NCI-H524 treated with DMSO at 0.1 percent for 48 hours (cell line): ENCODE measurements at places on chromosomes 2 and 18.

DNA sequence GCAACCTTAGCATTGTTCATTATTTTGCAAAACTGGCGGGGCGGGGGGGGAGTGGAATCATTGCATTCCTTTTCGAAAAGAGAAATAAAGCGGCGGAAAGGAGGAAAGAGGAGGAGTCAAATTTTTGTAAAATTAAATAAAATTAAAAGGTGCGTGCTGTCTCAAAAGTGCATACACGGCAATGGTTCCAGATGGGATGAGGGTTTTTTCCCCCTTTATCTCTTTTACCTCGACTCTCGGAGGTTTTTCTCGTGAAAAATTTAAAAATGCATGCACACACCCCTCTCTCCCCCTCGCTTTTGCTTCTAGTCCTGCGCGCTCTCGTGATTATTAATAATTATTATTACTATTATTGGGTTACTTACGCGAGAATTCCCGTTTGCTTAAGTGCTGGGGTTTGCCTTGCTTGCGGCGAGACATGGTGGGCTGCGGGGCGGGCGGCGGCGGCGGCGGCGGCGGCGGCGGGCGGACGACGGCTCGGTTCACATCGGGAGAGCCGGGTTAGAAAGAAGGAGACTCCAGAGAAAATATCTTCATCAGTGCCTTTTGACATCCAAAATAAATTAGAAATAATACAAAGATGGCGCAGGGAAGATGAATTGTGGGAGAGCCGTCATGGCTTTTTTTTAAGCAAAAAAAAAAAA is 481 bp downstream of the BCL11A start:
- no peak for DNase-seq

- DNase-seq = no peak
These were observed 236.8 kb downstream of the EPHA4 start for GRCh38 chr2:221335219-221335752.

DNA sequence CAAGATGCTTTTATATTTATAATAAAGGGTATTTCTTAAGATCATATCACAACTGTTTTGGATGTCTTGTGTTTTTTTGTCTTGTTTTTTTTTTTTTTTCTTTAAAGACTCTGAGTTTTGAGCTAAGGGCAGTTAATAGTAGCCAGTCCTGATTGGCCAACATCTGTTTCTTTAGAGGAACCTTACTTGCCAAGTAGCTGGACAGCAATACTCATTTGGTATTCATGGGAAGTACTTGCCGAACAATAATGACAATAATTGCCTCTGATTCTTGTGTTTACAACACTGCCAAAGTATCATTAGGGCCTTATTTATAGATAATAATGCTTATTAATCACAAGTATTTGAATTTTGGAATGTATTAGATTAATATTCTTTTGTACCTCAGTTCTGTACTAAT is 17.1 kb upstream of the POU3F3 start:
- DNase-seq = no peak

DNA sequence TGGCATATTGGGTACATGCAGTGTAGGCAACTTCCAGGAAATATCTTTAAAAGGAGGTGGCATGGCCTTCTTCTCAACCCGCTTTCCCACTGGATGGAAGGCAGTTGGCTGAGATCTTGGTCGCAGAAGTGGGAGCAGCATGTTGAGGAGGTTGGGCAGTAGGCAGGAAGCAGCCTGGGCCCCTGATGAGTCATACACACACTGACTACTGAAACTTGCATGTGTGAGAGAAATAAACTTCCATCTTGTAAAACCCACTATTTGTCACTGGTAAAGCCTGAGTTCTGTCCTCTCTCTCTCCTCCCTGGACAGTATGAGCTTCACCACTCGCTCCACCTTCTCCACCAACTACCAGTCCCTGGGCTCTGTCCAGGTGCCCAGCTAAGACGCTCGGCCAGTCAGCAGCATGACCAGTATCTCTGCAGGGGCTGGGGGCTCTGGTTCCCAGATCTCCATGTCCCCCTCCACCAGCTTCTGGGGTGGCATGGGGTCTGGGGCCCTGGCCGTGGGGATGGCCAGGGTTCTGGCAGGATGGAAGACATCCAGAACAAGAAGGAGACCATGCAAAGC is 233.8 kb upstream of the SPRED2 start:
- no peak for DNase-seq

DNA sequence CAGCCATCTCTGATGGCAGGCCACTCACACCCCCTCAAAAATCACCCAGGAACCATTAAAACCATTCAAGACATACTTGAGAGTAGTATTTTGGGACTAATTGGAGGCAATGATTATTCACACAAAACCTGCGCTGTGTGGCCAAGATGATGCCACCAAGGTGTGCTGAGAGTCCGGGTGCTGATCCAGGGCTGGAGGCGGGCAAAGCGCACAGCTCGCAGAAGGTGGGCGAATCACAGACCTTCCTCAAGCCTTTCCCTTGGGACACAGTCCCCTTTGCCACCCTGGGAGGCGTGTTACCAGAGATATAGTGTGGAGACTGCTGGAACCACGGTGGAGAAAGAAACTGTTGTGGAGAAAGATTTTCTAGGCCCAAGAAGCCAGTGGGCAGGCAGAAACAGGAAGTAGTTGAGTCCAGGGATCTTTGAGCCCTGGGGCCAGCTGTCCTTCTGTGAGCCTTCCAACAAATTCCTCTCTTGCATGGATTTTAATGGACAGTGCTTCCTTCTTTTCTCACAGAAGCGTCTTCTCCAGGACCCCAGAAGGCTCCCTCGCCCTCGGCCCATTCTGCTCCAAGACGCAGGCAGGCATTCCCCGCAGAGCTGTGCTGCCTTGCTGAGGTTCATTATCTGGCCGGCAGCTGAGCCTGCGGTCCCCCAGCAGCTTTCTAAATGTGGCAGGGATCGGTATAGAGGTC is 8.0 kb downstream of the COPS9 start:
- no peak for DNase-seq

DNA sequence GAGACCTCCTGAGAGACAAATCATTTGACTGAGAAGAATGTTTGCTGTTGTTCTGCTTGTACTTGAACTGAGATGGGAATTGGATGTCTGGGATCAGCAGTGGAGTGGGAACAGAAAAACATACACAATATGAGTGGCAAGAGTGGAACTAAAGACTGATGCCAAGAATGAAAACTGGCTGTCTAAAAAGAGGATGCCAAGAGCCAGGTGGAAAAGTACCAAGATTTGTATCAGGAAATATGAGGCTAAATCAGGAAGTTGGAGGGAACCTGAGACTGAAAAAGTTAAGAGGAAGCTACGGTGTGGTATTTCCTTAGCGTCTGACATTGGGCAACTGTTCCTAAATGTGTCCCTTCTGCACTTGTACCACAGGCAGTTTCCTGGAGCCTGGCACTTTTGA is 440.9 kb upstream of the CELF4 start:
- no peak for DNase-seq

GRCh38 chr2:20061476-20061875 is 10.0 kb upstream of the LAPTM4A start:
- no peak for DNase-seq

DNA sequence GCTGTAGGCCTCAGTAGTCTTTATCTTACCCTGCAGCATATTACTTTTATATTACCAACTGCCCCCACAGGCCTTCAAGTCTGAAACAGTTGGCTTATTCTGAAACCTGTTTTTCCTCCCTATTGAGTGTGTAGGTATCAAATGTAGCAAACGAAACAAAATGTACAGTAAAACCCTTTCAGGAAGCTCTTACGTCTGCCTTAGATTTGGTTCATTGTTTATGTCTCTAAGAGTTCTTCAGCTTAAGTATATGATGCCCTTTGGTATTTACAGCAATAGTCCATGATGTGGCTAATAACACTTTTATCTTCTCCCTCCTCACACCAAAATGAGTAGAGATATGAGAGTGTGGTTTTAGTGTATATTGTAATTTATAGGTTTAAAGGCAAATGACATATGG is 108.8 kb downstream of the DOCK10 start:
- no peak for DNase-seq

DNA sequence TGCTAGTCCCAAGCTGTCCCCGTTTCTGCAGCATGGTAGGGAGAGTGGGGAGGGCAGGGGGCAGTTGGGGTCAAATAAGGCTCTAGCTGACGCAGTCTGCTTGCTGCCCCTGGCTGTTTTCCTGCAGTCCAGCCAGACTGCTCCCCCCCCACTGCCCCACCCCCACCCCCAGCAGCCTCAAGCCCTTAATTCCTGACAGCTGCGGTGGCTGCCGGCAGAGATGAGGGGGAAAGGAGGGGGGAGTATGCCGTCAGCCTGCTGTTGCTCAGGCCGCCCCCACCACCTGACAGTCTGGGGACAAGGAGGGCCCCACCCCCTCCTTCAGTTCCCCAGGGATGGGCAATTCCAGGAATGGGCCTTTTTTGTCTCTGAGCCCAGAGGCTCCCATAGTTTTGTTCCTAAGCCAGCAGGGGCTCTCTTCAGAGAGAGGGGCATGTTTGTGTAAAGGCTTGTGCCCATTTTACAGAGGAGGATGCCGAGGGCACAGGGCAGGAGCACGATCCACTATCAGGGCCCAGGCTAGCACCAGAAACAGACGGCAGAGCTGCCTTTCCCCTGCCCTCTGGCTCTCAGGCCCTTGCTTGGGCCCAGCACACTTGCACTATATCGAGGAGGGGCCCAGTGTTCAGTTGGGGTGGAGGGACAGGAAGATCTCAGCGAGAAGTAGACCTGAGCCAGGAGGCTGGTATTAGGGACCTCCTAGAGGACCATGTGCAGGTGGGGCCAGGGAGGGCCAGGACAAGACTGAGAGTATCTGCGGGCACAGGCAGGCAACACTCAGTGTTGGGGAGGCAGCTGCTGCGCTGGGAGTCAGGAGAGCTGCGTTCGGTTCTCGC is 1.5 kb upstream of the WNT10A start:
- peak; percentile 60 for DNase-seq

GRCh38 chr18:38575023-38575422 is 1009.4 kb upstream of the CELF4 start:
- DNase-seq = no peak

- DNase-seq = no peak
These were observed 16.1 kb downstream of the CPSF3 start for GRCh38 chr2:9439536-9439935.

GRCh38 chr18:24502667-24503523 is 42.5 kb downstream of the HRH4 start:
- peak; percentile 65 for DNase-seq

- DNase-seq = no peak
These were observed 153.4 kb downstream of the UBR3 start for GRCh38 chr2:169980643-169981042.

DNA sequence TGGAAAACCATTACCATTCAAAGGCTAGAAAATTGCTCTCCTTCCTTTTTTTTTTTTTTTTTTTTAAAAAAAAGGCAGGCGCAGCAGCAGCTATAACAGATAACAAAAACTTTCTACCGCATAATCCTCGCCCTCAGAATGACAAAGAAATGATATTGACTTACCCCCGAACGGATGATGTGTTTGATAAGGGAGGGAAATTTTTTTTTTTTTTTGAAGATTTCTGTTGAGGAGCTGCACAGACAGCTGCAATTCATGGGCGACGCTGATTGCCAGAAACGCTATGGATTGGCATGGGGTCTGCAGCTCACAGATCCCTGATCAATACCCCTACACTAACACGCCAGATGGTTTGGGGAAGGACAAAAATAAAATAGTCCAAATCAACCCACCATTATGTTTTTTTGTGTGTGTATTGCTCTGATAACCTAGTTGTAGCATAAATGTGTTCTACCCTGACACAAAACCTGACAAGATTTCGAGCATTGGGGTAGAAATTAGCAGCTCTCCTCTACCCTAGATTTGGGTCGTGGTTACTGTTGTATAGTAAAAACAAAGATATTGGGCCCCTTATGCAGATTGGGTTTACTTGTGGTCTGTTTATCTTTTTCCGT is 3.6 kb upstream of the ONECUT2 start:
- DNase-seq = no peak

DNA sequence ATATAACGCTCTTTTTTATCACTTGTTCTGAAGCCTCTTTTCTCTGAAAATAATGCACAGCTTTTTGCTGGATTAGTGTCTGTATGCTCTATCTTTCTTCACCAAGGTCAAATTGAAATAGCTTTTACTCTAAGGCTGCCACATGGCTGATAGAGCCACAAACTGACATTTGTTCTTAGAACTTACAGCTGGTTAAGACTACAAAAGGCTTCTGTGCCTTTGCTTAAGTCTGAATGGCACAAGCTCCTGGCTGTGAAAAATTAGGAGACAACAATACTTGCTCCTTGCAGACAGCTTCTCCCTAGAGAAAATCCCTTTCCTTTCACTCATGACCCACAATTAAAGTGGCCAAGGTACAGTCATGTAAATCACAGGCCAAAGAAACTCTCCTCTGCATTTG is 515.3 kb downstream of the DSC3 start:
- no peak for DNase-seq

DNA sequence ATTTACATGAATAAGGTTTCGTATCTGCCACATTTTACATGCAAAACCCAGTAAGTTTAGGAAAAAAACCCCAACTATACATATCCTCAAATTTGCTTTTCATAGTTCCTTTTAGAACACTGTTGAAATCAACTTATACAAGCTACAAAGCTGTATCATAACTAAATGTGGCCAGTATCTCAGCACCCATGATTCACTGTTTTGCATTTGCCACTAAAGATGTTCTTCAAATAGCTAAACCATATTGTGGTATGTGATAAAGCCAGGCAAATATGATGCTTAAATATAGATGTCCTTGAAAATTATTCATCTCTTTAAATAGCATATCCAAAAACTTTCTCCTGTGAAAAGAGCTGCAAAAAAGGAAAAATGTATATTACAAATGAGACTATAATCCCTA is 29.9 kb downstream of the ROCK2 start:
- no peak for DNase-seq

DNA sequence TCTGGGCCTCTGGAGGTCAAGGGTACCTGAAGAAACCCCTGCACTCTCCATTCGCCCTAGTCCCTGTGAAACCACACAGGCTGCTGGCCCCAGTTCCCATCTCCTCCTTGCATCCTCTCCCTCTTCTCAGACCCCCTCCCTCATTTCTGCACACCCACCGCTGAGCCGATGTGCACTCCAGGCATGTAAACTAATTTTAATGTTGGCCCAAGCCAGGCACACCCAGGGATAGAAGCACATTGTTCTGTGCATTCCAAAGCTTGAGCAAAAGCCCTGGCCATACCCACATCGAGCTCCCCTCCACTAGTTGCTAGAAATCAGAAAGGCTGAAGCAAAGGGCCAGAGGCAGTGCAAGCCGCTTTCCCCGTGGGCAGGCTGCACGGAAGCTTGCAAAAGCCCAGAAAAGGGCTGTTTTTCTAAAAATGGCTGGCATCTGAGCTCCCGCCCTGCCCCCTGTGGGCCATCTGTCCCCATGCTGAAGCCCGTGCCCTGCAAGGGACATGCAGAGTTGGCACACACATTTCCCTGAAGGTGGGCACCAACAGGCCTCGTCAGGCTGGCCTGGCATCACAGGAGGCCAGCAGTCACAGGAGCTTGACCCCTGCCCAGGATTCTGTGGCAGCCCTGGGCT is 181.6 kb downstream of the SMAD7 start:
- no peak for DNase-seq

DNA sequence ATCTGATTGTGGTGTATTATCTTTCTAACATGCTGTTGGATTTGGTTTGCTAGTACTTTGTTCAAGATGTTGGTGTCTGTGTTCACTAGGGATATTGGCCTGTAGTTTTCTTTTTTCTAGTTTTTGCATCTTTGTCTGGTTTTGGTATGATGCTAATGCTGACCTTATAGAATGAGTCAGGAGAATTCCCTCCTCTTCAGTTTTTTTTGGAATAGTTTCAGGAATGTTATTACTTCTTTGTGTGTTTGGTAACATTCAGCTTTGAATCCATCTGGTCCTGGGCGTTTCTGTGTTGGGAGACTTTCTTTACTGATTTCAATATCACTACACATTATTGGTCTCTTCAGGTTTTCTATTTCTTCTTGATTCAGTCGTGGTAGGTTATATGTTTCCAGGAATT is 124.2 kb upstream of the EPB41L5 start:
- DNase-seq = no peak

- DNase-seq = no peak
These were observed 246.1 kb downstream of the TWIST2 start for GRCh38 chr2:239093952-239094351.

- no peak for DNase-seq
These were observed 30.4 kb upstream of the RAB6D start for GRCh38 chr2:131394147-131394931.
